Spinal cord (tissue), 10 donors: ENCODE measurements at places on chromosomes 3 and 15. TPM values are rescaled to one million over a fixed set of nuclear protein-coding genes. Genes with fewer than 3 reads are reported as not detected.

DNA sequence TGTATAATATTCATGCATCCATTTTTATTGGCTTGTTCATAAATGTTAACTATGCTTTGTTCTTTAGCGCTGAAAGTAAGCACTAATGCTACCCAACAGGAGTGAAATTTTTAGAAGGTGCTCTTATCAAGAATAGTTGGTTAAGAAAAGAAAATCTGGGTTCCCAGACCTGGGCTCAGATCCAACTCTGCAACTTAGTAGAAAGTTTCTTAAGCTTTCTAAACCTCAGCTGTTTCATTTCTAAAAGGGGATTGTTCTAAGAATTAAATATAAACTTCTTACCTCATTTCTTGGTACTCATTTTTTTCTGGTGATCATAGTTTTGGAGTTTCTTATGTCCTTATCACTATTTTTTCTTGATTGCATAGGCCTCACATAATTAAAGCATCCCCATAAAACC, 12.1 kb downstream of the ARPP21 start:
- no peaks in the 10 kb centered on the region for H3K4me1 ChIP-seq
- no peak overlapping the region for H3K27ac ChIP-seq

DNA sequence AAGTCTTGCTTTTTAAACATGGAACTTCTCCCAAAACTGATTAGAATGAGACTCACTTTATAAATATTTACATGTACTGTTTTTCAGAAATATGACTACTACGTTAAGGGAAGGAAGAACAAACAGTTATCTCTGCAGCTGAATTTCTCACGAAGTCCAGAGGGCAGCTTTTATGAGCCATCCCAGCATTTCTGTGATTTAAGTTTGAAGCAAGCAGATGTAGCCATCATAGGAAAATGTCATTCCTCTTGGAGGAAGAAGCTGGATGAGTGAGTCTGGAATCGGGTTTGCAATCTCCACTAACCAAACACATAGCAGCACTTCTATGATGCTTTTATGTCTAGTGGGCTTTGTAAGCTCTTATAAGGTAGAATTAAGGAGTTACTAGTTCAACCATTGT, 53.7 kb downstream of the SCN11A start:
- H3K36me3 ChIP-seq = no peaks in the 10 kb centered on the region
- no peaks in the 10 kb centered on the region for H3K27me3 ChIP-seq
- H3K4me1 ChIP-seq = no peaks in the 10 kb centered on the region
- no peak for DNase-seq
- H3K27ac ChIP-seq = no peak overlapping the region

DNA sequence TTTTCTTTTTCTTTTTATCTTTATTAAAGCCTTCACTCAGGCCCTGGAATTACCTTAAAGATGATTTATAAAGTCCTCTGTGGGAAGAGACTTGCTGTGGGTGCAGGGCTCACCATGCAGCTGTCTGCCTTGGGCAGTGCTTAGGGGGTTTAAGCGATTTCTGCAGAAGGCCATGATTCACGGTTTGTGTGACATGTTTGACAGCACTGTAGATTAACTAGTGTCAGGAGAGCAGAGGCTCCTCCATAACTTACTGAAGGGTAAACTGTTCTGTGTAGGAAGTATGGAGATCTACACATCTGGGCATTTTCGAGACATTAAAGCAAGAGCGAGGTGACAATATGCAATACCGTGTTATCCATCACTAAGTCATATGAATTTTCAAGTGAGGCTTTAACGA, 137.7 kb downstream of the LRIG1 start:
- H3K4me1 ChIP-seq = no peaks in the 10 kb centered on the region
- no peak overlapping the region for H3K27ac ChIP-seq
- no peaks in the 10 kb centered on the region for H3K27me3 ChIP-seq
- no peaks in the 10 kb centered on the region for H3K36me3 ChIP-seq
- DNase-seq = no peak

Gene RBSN
- 51.6 TPM for total RNA-seq

GRCh38 chr3:163368168-163368567, 1710.1 kb downstream of the SI start:
- no peak overlapping the region for H3K27ac ChIP-seq
- no peaks in the 10 kb centered on the region for H3K4me1 ChIP-seq
- no peaks in the 10 kb centered on the region for H3K27me3 ChIP-seq

DNA sequence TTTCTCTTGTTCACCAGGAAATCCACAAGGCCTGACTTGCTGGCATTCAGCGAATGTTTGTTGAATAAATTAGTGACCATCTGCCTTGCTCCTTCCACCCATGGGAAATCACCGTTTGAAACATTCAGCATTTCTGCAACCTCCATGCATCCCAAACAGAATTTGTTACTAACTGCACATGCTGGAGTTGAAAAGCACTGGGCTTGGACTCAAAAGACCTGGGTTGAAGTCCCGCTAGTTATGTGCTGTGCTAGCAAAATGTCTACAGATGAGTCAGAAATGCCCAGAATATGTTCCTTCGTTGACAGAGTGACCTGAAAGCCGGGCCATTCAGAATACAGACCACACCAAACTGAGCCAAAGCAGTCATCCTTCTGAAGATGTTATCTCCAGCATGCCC, 144.6 kb downstream of the ALDH1A2 start:
- H3K27ac ChIP-seq = no peak overlapping the region
- no peaks in the 10 kb centered on the region for H3K36me3 ChIP-seq
- DNase-seq = no peak
